ENCODE measurements at places on chromosomes 12 and 14.
A peak's percentile ranks its signal among the peaks of the same experiment; 100 is the strongest.

GRCh38 chr12:94725375-94726168 is 75.2 kb upstream of the TMCC3 start:
- DNase-seq, result no peak

- DNase-seq, result no peak
Measured at GRCh38 chr14:101123618-101124510, 220.3 kb upstream of the RTL1 start.

GRCh38 chr14:39398382-39398781 is 33.9 kb downstream of the FBXO33 start:
- DNase-seq, result no peak

GRCh38 chr12:119306593-119306992 is 27.9 kb upstream of the CCDC60 start:
- no peak for DNase-seq

DNA sequence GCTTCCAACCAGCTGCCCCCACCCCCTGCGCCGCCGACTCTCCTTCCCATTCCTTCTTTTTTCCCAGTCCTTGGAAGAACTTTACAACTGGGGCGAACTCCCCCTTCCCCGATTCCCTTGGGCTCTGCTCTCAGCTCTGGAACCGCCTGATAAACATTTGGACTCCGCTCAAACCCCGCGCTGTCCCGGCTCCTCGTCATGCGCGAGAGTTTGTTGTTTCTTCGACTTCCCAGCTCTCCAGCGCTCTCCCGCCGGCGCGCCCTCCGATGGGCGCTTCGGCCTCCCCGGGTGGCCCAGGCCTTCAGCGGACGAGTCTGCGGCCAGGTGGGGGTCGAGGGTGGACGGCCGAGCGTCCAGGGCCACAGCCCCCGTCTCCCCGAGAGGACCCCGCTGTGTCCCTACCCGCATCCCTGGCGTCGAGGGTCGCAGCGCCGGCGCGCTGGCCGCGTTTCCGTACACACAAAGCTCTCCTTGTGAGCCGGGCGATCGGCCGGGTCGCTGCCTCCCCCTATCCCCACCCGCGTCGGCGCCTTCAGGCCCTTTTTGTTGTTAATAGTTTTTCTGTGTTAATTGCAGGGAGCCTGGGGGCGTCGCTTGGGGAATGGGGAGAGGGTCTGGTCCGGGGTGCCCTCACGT is 847 bp downstream of the MMP14 start:
- no peak for DNase-seq

- DNase-seq, result no peak
Measured at GRCh38 chr12:12626471-12626870, 14.8 kb downstream of the CREBL2 start.

- DNase-seq, result no peak
Measured at GRCh38 chr14:73820631-73821030, 31.0 kb upstream of the PTGR2 start.

DNA sequence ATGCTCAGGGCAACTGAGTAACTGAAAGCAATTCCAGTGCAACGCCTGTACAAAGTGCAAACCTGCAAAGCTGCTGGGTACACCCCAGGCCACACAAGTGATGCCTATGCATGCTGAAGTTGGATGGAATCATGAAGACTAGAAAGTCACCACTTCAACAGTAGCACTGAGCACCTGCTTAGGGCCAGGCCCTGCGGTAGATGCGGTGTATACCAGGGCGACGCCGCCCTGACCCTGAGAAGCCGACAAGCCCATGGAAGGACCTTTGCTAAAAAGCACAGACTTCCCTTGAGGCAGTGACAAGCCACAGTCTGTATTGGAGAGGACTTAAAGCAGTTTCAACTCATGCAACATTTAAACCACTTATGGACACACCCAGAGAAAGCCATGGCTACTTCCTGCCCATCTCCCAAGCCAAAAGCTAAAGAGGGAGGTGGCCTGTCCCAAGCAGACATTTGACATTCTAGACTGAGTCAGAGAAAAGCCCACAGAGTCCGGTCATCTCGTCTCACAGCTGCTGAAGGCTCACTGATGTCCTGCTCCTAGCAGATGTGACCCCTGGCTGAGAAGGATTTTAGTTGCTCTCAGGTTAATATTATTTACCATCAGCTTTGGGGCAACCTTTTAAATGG is 843.9 kb upstream of the TMEM132C start:
- no peak for DNase-seq

- no peak for DNase-seq
Measured at GRCh38 chr12:53949631-53950436, 4.9 kb upstream of the HOXC12 start.

DNA sequence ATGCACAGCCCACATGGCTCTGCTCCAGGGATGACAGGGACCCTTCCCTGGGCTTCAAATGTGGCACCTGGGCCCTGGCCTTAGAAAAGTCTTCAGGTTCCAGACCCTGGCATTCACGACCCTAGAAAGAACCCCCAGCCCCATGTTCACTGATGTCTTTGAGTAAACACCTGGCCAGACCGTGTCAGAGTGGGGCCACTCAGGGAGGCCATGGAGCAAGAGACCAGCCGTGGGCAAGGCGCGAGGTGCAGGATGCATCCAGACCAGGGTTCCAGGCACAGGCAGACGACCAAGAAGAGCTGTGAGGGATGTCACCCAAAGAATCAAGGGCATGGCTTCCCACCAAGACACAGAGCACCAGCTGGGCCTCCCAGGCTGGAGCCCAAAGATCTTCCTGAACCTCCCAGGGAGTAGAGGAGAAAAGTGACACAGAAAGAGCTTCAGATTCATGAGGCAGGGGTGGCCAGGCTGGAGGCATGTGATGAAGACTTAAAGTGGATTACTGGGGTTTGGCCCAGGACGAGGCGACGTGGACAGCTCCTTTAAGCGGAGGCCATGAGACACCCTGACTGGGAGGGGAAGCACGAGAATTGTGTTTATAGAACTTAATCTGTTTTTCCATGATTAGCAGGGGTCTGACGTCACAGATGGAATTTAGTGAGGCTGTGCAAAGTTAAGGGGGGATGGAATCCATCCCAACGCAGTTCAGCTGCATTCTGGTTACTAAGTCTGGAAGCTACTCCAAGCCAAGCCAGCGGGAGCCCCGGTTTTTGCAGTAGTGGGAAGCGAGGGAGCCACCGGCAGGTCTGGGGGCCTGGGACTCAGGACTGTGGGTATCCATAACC is 61.6 kb downstream of the ARL6IP4 start:
- no peak for DNase-seq

GRCh38 chr14:50335989-50336824 is 24.1 kb downstream of the DMAC2L start:
- DNase-seq, result peak; percentile 96

- no peak for DNase-seq
Measured at GRCh38 chr12:673849-674248, 10.6 kb upstream of the NINJ2 start.

DNA sequence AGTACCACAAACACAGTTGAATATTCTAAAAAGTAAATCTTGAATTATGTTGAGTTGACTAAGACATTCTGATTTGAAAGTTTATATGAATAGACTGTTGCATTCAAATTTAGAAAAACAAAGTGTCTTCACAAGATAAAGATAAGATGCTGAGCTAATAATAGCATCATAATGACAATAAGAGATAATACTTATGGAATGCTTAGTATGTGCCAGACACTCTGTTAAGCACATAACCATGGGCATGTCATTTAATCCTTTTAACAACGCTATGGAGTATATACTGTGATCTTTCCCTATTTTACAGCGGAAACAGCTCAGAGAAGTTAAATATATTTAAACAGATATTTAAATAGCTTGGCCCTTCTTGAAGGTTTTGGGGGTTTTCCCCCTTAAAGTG is 163.4 kb downstream of the SRGAP1 start:
- no peak for DNase-seq

- no peak for DNase-seq
Measured at GRCh38 chr12:91098461-91098860, 12.8 kb downstream of the LUM start.

DNA sequence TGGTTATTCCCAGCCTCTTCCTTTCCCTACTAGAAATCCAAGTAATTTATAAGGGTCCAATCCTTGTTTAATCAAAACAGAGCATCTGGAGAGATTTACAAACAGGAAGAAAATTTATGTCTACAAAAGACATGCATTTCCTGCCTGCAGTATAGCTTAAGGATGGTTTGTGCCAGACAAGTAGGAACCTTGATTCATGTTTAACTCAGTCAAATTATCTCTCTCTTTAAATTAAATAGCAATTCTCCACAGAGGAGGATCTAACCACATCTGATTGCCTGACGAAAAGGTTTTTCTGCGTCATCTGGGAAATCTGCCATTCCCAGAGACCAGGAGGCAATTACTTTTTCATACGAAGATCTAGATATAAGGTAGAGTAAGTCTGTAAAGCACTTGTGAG is 105.2 kb downstream of the ZFC3H1 start:
- DNase-seq, result no peak

- no peak for DNase-seq
Measured at GRCh38 chr14:90774316-90774715, 41.9 kb downstream of the TTC7B start.

DNA sequence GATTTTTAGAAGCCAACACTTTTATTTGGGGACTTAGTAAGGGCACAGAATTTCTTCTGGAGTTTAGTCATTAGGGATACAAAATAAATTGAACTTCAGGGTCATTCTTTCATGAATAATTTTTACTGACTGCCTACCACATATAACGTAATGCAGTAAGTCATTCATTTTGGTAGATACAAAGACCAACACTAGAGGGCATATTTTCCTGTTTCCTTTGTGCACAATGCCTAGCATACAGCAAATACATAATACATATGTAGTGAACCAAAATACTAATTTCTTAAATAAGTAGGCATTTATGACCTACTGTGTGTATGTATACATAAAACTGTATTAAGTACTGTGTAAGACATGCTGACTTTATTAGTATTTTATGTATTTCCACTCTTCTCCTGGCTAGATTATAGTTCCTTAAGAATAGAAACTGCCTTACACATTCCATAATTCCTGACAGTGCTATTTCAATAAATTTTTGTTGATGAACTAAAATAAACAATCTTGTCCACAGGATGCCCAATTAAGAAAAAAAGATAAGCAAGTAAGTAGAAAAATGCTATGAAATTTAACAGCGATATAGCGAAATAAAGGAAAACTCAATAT is 47.9 kb downstream of the PPP1R12A start:
- DNase-seq, result peak; percentile 20

DNA sequence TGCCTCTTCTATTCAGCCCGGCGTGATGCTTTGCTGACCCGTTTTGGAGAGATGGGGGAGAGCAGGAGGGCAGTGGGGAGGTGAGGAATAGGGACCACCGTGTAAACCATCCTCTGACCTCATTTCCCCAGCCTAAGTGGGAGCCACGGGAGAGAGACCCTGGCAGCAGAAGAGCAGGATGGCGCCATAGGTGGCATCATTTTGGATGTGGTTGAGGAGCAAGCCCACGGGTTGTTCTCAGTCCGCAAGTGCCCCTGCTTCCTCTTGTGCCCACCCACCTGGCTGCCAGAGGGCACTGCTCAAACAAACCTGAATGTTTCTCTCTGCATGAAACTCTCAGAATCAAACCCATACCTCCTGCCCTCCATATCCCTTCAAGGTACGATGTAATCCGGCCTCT is 10.7 kb upstream of the UBC start:
- DNase-seq, result no peak

GRCh38 chr12:69896653-69897381 is 71.8 kb downstream of the MYRFL start:
- no peak for DNase-seq

GRCh38 chr14:77880056-77880455 is 80.1 kb downstream of the ADCK1 start:
- no peak for DNase-seq

GRCh38 chr12:98743362-98743953 is 98.4 kb downstream of the APAF1 start:
- no peak for DNase-seq

- DNase-seq, result no peak
Measured at GRCh38 chr12:116610971-116611541, 51.9 kb downstream of the MAP1LC3B2 start.

All from NCI-H1694 (cell line).